AG08395 (cell line): ENCODE measurements at places on chromosomes 1 and 21.

DNA sequence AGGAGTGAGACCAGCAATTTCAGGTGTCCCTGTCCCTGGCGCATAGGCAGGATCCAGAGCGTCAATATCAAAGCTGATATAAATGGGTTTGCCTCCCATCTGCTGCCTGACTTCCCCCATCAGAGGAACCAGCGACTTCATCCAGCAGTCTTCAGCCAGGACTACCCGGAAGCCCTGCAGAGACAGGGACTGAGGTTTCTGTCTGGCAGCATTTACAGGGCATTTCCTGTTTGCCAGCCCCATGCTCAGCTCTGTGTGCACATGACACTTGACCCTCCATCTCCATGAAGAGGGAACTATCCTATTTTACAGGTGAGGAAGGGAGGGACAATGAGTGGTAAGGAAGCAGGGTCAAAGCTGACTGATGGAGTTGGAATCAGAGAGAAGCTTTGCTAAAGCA is 7.2 kb downstream of the AGMAT start:
- DNase-seq: no peak

DNA sequence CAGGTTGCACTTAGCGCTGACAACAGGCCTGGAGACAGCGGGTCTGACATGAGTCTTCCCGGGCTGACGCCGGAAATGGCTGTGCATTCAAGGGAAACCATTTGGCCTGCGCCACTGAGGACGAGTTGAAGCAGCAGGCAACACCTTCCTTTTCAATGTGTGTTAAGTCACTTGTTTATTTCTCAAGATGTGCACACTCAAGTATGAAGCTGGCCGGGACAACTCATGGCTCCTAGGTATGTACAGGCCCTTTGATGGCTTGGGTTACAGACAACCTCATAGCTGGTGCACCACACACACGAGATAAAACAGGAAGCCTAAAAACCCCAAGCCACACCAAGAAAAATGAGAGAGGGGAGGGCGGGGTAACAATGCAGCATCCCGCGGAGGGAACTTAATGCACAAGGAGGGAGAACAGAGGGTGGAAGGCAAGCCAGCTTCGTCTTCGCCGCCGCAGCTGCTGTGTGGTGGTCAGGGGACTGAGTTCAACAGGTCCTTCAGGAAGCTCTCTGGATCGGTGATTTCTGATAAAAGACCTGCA is 118.0 kb upstream of the IFFO2 start:
- DNase-seq: no peak

DNA sequence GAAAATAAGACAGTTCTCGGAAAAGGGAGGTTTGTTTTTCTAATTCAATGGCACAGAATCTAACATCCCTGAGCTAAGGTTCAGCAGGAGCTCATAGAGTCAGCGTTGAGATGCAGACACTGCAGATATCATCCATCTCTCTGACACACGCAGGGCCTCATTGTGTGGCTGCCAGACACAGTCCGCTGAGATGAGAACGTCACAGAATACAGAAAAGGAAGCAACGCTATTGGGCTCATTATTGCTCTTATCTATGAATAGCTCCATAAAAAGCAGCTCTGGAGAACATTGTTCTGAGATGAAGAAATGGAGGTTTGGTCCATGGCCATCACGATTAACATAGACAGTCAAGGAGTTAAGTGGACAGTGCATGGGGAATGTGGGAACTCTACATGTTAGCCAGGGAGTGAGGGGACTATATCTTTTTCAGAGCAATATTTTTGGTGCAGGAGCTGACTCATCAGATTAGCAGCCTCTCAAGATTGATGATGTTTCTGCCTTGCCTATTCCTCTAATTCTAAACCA is 771.6 kb upstream of the CXADR start:
- no peak for DNase-seq

- DNase-seq: peak; percentile 29
Observed at GRCh38 chr1:153881751-153882150, 41.0 kb downstream of the GATAD2B start.

GRCh38 chr21:41678924-41679318 is 87.9 kb downstream of the RIPK4 start:
- peak; percentile 98 for DNase-seq

- DNase-seq: no peak
Observed at GRCh38 chr1:173191011-173191705, 16.0 kb downstream of the TNFSF4 start.

GRCh38 chr1:41671116-41671755 is 186.8 kb upstream of the EDN2 start:
- no peak for DNase-seq

- DNase-seq: no peak
Observed at GRCh38 chr1:242787968-242788367, 263.5 kb upstream of the PLD5 start.

DNA sequence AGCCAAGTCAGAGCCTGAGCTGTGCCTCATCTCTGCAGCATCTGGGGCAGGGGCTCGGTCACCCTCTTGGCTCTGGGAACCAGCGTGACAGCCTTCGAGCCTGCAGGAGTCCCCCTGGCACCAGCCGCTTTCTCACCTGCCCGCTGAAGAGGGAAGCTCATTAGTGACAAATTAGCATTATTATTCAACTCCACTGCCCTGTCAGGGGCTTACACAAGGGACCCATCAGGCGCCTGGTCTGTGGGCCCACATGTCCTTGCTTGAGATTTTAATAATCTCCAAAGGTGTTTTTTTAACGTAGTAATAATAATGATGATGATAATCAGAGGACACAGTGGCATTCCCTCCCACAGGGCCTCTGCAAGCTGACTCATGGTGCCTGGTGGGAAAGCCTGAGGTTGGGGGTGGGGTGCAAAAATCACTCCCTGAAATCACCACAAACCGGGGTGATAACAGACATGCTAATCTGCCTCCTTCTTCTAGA is 98.1 kb upstream of the IGSF21 start:
- no peak for DNase-seq

DNA sequence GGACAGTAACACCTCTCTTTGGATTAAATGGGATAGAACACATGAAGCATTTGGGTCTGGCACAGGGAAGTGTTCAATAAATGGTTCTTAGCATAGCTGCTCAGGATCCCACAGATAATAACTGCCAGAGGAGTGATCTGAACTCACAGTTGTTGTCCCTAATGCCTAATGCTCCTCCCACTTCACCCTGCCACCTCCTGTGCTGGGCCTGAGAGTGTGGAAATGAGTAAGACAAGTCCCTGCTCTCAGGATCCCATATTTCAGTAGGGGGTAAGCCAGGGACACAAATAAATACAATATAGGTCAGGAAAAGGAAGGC is 19.9 kb upstream of the FOXO6 start:
- no peak for DNase-seq

DNA sequence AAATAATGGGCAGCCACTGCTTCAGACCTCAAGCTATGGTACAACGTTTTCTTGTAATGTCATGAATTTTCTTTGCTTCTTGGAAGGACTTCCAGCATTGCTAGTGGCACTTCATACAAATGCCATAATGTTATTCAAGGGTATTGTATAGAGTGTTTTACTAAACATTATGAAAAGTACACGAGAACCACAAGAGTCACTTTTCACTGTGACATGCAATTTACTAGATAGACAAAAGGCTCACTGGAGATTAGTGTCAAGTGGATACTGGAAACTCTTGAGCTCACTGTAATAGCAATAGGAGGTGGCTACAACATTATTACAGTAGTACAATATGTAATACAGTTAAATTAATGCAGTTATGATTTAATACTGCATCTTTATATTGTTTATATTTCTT is 5.3 kb upstream of the OLFM3 start:
- DNase-seq: no peak

DNA sequence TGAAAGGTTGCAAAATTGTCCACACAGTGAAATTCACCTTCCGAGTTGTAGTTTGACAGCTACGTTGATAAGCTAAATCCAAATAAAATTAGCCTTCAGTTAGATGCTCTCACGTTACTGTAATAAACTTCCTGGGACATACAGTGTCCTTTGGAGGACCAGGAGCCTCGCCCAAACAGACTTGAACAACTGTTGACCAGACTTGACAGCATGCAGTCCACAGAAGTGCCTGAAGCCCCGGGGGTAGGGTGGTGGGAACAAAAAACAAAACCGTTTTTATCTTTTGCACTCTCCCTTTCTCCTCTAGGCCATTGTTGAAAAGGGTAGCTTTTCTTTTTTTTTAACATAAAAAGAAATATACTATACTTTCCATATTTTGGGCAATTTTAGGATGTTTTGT is 172.8 kb upstream of the SAMSN1 start:
- no peak for DNase-seq

GRCh38 chr1:182602935-182603645 is 1.1 kb downstream of the RGS16 start:
- DNase-seq: peak; percentile 4

DNA sequence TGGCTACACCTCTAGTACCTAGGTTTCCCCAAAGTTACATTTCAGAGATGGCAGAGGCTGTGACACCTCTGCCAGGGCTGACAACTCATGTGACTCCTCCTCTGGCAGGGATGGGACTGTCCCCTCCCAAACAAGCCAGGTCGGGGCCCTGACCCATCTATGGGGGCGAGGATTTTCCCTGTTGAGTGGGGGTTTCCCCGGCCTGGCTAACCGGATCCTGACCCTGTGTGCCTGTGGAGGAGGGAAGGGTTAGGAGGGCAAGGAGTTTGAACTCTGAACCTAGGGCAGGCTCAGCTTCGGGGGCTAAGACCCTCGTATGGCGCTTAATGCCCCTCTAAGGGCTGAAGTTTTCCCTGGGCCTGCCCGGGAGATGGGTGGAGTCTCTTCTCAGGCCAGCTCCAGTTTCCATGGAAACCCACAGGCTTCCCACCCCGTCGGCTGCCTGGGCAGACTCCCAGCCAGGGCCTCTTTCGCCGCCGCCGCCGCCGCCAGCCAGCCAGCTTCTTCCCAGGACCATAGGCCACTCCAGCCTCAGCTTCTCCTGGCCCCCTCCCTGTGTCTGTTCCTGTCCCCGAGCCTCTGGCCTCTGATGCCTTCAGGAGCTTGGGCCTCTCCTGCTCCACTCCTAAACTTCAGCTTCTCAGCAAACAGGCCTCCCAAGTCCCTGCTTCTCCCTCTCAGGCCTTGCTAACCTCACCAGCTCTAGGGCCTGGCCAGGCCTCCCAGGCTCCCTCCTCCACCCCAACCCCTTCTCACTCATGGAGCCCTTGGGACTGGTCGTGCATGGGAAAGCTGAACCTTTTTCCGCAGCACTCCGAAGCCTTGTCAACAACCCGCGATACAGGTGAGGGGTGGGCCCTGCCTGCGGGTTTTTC is at the start of gene BTBD19:
Gene BTBD19, plus strand, starts transcription at position 461 of the 875 bp plus-strand sequence. Its CDS starts 298 bp downstream, at position 759.
- peak; percentile 91 for DNase-seq

- no peak for DNase-seq
Observed at GRCh38 chr1:18938008-18938706, 18.3 kb downstream of the IFFO2 start.

- no peak for DNase-seq
Observed at GRCh38 chr1:31624731-31625514, 7.4 kb downstream of the HCRTR1 start.

- DNase-seq: no peak
Observed at GRCh38 chr1:40316595-40317393, at the start of gene COL9A2. Gene COL9A2, minus strand, starts transcription at chr1:40317286. Its CDS starts 89 bp downstream, at chr1:40317197.

DNA sequence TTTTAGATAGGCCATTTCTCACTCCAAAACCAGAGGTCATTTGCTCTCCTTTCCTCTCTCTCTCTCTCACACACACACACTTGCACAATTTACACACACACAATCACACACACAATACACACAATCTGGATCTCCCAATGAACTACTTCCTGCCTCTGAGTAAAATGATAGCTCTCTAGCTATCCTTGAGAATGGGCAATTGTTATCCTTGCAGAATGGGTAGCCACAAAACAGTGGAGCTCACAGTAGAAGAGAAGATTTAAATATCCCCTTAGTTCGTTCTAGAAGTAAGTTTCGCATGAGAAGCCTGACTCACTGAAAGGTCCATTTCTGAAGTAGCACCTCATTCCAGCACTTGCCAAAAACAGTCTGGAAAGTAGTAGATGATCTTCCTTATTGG is 17.6 kb downstream of the PALMD start:
- DNase-seq: no peak

DNA sequence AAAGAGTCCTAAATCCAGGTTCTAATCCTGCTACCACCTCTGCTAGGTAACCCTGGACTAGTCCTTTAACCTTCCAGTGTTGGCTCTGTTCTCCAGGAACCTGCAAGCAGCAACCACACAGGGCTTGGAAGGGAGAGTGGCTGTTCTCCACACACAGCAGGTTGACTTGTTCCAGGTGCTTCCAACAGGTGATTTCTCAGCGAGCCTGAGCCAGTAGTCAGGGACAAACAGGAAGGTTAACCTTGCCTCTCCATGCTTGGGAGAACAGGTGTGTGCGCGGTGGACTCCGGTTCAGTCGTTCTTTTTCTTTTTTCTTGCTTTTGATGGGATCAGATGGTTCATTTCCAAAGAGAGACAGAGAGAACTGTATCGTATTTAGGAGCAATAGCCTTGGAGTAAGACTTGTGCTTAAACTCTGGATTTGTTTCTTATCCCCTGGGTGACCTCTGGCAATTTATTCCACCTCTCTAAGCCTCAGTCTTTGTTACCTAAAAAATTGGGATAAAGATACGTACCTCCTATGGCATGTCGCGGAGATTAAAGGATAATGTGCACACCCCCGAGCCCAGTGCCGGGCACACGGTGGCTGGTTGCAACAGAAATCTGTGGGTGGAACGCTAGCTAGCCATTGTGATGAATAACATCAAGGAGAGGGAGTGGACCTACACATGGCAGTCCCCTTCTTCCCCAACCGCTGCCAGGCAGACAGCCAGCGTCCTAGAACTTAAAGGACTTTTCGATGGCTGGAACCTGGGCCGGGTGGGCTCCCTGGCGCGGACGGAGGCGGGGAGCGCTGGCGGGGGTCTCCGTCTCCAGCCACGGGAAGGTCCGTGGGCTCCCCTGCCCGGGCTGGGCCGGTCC is 583 bp upstream of the CACHD1 start:
- DNase-seq: peak; percentile 24

- no peak for DNase-seq
Observed at GRCh38 chr1:48644190-48644900, 132.3 kb downstream of the BEND5 start.

DNA sequence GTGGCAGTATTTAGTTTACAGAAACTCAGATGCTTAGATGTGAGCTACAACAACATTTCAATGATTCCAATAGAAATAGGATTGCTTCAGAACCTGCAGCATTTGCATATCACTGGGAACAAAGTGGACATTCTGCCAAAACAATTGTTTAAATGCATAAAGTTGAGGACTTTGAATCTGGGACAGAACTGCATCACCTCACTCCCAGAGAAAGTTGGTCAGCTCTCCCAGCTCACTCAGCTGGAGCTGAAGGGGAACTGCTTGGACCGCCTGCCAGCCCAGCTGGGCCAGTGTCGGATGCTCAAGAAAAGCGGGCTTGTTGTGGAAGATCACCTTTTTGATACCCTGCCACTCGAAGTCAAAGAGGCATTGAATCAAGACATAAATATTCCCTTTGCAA is 59.7 kb upstream of the ZNF326 start:
- no peak for DNase-seq

DNA sequence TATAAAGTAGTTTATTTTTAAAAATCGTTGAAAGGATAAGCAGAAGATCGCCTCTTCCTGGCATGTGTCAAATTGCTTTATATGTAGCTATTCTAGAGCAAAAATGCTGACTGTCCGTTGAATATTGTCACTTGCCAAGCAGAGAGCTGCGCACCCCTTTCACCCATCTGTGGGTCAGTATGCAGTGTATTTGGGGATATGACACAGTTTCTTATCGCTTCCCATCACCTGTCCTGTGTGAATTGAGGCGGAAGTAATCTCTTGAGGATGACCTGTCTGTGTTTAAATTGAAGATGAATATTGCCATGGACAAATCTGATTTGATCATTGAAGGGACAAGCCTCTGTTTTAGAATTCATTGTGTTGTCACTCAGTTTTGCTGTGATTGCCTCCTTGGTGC is 52.2 kb downstream of the POFUT2 start:
- DNase-seq: no peak
